Fibroblast of skin of left biceps (primary cell): ENCODE measurements at places on chromosomes 7 and 10.

GRCh38 chr7:11505471-11505985 lies 326.5 kb downstream of the THSD7A start:
- no peak for DNase-seq

DNA sequence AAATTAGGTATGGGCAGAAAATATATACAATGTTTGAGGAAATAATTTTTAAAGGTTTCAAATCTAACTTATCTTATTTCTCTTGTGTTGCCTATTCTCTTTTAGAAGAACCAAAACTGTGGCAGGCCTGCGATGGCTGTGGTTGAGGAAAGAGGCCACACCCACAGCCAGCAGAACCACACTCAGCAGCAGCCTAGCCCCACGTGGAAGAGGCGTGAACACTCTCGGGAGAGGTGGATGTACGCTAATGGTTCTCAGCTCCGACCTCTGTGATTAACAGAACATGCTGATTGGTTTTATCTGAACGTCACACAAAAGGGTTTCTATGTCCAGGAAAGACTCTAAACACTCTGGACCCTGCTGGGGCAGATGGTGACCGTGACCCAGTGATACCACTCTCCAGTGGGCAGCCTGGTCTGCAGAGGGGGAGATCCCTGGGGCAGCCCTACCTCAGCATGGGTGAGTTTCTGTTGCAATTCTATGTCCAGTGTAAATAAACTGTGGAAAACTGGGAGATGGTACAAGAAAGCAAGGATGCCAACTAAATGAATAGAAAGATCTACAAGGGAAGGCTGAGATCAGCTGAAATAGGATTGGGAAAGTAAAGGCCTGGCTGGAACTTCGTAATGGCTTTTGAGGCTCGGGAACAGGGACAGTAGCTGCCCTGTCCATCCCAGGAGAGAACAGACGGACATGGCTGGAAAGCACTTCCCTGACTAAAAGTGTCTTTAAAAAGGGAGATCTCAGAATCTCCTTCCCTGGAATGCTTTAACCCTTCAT lies 26.6 kb downstream of the DIP2C start:
- DNase-seq: no peak

DNA sequence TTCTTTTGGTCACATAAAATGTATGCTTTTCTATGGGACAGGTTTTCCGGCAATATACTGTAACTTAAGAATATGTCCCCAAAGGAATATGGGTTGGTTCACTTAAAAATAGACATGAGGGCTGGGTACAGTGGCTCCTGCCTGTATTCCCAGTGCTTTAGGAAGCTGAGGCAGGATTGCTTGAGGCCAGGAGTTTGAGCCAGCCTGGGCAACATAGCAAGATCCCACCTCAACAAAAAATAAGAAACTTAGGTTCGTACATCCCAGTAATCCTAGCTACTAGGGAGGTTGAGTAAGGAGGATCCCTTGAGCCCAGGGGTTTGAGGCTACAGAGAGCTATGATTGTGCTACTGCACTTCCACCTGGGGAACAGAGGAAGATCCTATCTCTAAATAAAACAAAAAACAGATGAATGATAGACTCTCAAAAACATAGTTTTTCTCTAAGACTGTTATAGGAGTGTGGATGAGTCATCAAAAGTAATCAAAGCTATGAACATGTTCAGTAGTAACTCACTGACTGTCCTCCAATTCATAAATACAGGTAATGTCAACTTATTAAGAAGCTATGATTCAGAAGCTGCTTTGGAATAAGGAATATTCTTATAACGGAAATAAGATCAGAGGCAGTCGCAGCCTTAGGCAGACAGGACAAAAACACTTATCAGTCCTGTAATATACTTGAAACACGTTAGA lies 2.6 kb upstream of the SEC31B start:
- no peak for DNase-seq

DNA sequence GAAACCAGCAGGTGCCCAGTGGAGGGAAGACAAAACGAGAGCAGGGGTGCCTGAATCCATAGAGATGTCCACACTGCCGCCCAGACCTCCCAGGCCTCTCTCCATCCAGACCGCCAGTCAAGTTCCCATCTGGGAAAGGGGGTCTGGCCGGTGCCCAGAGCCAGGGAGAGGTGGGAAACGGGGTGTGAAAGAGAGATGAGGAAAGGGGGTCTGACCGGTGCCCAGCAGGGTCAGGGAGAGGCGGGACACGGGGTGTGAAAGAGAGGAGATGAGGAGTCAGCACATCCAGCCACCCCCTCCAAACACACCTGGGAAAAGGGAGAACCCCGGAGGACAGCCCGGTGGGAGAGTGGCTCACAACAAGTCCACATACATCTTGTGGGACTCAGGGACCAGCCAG lies 185.8 kb downstream of the PTPRN2 start:
- DNase-seq: no peak

DNA sequence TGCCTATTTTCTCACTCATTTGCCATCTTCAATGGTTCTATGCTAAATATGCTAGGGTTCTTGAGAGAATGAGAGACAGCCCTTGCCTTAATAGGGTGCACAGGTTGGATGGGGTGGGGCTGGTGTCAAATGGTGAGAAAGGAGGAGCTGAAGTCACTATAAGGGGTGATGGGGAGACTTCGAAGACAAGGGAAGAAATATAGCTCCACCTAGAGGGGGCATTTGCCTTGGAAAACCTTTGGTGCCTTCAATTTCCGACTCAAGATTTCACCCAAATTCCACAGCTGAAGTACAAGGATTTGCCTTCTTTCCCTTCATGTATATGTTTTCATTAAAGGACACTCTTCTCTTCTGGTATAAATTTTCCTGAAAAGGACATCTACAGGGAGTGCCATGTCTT lies 5.6 kb downstream of the PTN start:
- DNase-seq: no peak

GRCh38 chr10:72127571-72127970 lies 39.2 kb upstream of the SPOCK2 start:
- no peak for DNase-seq

DNA sequence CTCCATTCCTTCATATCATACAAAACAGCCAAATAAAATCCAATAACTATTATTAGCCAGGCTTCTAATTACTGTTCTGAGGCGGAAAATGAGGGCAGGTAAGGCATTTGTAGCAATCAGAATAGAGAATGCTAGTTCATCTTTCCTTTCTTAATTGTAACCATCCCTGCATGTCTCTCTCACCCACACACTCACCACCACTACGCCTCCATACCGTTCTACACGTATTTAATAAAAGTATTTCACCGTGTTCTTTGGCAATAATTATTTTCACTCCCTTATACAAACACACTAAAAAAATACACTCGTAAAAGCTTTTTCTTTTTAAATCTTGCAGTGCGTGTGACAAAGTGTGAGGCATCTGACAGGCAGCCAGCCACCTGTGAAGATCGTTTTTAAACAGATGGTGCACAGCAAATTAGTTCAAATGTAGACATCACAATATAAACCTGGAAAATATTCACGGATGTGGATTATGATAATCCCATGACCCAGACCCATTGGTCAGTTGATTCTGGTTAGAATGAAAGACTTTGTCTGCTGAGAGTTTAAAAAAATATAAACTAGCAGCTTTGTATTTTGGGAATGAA lies 653.6 kb downstream of the REEP3 start:
- no peak for DNase-seq

DNA sequence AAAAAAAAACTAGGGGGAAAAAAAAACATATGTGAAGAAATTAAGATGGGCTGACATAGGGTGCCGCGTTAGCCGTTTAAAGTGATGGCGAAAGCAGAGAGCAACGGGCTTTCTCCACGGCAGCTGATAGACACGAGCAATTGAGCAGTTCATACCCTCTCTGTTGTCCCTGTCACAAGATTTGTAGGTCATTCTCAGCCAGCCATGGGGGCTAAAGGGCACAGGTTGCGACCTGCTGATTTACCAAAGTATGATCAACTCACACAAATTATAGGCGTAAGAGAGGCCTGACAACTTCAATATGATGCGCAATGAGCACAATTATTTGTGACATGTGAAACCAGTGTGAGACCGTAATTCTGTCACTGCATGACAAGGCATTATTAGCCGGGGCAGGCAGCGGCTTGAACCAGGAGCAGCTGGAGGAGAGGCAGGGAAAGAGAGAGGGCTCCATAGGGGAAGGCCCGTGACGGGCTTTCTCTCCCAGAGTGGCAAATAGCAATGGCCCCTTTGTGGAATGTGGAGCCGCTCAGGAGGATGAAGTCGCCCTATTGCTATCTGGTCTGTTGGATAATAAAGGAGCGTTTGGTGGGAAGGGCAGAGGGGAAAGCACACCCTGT lies 195.1 kb upstream of the HABP2 start:
- no peak for DNase-seq

- DNase-seq: no peak
Measured at GRCh38 chr7:149140831-149141230, 6.4 kb upstream of the ZNF398 start.

DNA sequence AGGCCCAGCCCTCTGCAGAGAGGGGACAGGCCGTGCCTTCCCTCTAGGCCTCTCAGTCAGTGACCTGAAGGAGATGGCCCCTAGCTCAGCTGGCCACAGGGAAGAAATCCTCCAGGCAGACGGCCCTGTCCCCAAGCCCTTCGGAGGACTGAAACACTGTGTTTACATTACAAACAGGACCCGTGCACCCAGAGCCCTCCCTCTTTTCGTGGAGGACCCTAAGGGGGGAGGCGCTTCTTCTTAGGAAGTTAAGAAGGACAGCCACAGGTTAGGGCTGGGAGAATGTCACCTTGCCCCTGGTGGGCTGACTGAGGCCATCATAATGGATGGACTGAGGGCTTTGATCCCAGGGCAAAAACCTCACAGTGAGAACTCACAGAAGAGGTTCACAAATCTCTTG lies 154.9 kb downstream of the SLIT1 start:
- no peak for DNase-seq

DNA sequence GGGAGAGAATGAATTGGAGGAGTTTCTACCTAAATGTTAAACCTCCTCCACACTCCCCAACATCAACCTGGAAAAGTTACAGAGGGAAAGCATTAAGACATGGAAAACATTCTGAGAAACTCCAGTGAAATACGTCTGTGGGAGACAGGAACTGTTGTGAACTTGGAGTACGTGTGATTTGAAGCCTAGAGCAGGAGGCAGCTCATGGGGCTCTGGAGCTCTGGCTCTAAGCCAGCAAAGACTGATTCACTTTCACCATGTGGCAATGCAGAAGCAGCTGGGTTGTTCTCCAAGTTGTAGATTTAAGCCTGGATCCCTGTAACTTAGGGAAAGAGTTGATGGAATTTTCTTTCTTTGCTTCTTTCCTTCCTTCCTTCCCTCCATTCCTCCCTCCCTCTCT lies 503.2 kb downstream of the NRG3 start:
- peak; percentile 57 for DNase-seq

- DNase-seq: no peak
Measured at GRCh38 chr7:80807166-80807900, 111.5 kb downstream of the SEMA3C start.

DNA sequence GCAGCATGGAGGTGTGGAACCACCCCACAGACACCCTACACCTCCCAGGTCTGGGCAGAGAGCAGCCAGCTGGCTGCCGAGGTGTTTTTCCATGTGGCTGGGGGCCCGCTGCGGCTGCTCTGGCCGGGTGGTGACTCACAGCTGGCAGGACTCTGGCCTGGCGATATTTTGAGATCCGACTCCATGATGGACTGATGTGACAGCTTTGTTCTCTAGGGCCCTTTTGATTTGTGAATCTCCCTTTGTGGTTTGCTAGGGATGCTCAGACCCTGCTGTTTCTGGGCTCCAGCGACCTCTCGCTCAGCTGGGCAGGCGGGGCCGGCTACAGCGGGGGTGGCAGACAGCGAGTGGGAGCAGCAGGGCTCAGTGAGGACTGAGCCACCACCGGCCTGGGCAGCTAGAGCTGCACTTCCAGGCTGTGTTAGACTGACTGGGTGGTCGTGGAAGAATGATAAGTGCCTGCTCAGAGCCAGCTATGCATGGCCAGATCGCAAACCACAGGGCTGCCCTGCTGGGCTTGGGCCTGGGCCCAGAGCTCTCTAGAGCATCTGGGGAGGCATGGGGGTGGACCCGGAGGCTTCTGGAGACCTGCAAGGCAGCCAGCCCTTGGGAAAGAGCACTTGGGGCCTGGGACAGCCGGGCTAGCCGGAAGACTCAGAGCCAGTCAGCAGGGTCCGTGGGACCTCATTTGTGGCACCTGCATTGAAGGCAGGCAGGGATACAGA lies 46.2 kb upstream of the GDF10 start:
- DNase-seq: no peak

- DNase-seq: peak; percentile 69
Measured at GRCh38 chr10:76453332-76453731, 1021.9 kb downstream of the LRMDA start.

DNA sequence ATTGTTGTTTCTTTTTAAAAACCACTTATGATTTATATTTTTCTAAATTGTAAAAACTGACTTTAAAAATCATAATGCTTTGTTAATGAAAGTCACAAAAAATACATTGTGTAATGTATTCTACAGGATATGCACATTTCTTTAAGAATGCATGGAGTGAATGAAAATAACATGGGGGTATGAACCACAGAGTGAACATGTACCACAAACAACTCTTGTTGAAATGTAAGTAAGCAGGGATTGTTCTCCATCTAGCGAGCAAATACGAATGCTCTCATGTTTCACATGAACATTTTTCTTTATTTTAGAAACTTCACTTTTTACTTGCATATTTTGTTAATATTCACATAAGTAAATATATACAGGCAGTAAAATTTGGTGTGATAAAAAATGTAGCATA lies 35.6 kb upstream of the LAMB4 start:
- no peak for DNase-seq

DNA sequence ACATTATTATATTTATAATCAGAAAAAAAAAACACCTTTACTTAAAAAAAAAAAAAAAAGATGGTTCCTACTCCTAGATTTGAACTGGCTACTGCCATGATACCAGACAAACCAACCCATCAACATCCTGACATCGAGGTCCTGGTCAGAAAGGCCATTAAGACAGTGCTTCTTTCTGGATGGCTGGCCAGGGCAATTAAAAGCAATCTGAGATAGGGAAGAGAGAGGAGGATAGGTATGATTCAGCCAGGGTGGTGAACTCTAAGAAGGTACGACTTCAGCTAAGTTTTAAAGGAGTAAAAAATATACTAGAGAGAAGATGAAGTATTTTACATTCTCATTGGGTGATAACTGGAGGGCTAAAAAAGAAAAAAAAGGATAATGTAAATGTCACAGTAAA lies 139.0 kb downstream of the DOCK4 start:
- DNase-seq: no peak

DNA sequence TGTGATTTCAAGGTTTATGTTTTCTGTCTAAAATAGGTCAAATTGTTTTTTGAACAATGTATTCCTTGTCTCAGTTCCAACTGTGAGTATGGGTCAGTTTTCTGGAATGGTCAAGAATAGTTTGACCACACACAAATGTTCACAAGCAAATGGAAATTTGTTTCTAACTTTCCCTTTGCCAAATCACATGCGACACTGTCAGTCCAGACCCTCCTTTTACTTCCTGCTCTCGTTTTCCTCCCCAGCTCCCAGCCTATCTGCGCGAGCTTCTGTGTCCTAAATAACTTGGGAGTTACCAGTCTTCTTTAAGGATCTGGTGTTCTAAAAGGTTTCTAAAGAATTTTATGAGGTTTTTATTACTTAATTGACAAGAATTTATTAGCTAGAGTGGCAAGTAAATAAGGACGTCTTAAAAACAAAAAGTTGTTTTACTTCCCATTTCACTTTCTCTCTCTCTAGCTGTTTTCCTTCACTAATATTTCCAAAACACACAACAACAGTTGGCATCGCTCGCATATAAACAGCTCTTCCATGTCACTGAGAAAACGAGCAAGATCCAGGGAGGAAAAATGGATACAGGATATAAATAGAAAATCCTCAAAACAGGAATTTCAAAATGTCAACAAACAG lies 266.1 kb upstream of the KLF6 start:
- no peak for DNase-seq
